ENCODE measurements at places on chromosomes 5 and 9.

DNA sequence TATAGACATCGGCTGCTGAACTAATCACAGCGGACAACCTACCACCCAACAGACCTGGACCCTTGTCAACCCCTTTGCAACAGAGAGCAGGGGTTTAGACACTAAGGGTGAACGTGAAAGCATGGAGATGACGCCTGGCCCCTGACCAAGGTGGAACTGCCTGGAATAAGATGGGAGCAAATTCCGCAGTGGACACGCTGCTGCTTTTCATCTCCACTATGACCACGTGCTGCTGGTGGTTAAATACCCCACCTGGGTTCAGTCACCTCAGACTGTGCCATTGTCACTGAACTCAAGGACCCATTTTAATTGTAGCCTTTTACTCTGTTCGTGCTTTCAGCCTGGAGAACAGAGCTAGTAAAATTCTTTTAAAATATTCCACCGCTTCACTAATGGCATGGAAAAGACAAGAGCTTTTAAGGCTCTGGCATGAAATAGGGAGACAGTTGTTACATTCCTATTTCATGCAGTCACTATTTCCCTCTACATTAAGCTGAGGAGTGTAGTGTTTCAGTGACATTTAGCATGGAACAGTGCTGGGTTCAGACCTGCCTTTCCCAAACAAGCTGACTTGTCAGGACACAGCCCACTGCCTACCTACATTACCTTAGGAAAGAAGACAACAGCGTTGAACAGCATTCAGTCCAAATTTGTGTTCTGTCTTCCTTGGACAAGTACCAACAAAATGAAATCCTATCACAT is 96.8 kb downstream of the ANKRD18B start:
- DNase-seq, result no peak

DNA sequence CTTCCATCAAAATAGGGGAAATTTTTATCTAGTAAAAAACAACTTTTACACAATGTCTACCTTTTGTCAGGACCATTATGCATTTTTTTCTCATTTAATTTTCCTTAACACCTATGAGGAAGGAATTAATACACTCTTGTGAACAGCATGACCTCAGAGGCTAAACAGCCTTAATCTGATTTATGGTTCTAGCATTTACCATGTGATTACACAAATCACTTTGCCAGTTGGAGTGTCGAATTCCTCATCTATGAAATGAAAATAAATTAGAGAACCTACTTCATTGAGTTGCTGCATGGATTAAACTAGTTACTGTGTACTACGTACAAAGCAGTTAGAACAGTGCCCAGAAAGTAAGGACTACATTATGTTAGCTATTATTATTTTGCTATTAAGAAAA is 187.7 kb upstream of the MPDZ start:
- DNase-seq, result no peak

- no peak for DNase-seq
Observed at GRCh38 chr9:20504930-20505329, 117.4 kb downstream of the MLLT3 start.

GRCh38 chr5:159765135-159765433 is 151.2 kb upstream of the ADRA1B start:
- DNase-seq, result no peak

DNA sequence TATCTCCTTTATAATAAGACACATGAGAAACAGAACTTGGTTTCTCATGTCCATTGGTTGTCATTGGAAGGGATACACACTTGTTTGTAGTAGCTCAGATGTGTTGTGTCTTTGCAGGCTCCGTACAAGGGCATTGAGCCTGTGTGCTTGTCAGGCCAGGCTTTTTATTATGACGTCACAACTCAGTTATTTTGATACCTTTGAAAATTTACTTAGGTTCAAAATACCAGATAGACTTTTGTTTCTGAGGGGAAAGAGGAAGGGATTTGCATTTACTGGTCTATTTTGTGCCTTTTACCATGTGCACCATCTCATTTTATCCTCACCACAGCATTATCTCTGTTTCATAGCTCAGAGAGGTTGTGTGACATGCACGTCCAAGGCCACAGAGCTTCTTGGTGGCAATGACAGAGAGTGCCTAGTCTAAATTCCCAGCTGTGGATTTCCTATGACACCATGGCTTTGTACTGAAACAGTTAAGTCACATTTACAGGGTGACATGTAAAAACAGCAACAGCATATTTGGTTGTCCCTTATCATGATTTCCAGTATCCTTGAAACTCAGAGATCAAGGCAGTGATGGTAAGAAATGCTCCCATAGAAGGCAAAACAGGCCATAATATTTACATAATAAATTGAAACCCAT is 268.7 kb downstream of the AOPEP start:
- no peak for DNase-seq

- DNase-seq, result no peak
Observed at GRCh38 chr9:132662152-132662945, 7.4 kb downstream of the DDX31 start.

- DNase-seq, result no peak
Observed at GRCh38 chr5:58015175-58015574, 444.7 kb downstream of the PLK2 start.

DNA sequence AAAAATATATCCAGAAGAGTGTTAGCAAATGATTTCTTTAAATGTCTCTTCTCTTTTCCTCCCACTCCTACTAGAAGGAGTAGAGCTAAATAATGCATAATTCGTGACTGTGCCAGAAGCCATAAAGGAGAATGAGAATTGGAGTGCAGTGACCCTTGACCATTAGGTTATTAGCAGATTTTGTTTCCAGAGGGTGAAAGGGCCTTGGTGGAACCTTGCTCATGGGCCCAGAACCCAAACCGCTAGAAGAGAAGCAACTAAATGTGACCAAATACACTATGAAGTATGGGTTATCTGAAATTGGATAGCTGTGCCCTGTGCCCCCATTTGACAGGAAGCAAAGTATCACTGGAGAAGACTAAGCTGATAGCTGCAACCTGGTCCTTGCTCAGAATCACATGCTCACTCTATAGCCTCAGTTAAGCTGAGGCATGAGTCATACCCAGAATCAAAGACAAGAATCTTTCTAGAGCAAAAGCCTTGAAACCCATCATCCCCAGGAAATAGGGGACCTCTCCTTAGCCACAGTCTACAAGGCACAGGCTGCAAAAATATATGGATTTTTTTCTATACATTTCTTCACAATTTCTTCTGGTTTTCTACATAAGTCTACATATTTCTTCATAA is 36.3 kb downstream of the CAPSL start:
- no peak for DNase-seq

GRCh38 chr5:162911873-162912272 is 525.5 kb upstream of the CCNG1 start:
- DNase-seq, result peak; percentile 0

DNA sequence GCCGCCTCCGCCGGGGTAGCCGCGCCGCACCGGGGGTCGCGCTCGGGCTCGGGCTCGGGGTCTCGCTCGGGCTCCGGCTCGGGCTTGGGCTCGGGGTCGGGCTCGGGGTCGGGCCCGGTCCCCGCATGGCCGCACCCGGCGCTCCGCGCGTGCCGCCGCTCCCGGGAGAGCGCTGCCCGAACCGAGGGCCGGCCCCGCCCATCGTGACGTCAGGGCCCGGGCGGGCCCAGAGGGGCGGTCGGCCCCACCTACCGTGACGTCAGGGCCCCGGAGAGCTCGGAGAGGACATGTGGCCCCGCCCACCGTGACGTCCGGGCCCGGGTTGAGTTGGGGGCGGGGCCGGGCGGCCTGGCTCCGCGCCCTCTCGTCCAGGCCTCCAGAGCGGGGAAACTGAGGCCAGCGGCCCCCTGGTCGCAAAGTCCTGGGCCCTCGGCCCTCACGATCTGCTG is at the start of gene NSMF:
Gene NSMF, minus strand, starts transcription at position 183 of the 449 bp plus-strand sequence. CDS start 232 bp downstream, outside the sequence.
- DNase-seq, result peak; percentile 96

GRCh38 chr9:126623667-126624478 is 10.1 kb downstream of the LMX1B start:
- no peak for DNase-seq

DNA sequence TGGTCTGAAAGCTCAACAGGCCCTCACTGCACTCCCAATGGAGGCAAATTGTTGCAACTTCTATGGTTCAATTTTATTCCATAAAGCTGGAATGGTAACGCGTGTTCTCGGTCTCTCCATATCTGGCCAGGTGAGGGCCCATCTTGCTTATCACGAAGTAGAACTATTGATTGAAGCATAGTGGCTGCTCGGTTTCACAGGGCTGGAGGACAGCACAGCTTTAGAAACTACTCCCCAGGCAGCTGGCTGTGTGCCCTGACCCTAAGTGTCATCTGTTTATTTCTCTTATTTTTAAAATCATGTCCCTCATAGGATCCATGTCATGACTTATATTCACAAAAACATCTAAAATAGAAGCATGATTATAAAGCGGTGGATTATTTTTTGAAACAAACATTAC is 223.4 kb downstream of the NPR3 start:
- no peak for DNase-seq

DNA sequence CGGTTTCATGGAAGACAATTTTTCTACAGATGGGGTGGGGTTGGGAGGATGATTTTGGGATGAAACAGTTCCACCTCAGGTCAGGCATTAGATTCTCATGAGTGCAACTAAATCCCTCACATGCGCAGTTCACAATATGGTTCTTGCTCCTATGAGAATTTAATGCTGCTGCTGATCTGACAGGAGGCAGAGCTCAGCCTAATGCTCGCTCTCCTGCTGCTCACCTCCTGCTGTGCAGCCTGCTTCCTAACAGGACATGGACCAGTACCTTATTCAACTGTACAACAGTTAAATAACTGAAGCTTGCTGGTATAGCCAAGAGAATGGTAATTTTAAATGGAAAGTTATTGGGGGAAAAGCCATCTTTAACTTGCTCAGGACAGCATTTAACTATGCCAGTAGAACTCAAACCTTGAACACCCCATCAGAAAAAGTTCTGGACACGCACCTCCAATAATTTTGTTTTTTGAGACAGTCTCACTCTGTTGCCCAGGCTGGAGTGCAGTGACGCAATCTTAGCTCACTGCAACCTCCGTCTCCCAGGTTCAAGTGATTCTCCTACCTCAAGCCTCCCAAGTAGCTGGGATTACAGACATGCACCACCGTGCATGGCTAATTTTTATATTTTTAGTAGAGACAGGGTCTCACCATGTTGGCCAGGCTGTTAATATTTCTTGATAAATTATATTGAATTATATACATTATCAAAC is 27.7 kb downstream of the HMGCR start:
- no peak for DNase-seq

GRCh38 chr5:6431214-6432195 is 17.2 kb upstream of the UBE2QL1 start:
- DNase-seq, result no peak

DNA sequence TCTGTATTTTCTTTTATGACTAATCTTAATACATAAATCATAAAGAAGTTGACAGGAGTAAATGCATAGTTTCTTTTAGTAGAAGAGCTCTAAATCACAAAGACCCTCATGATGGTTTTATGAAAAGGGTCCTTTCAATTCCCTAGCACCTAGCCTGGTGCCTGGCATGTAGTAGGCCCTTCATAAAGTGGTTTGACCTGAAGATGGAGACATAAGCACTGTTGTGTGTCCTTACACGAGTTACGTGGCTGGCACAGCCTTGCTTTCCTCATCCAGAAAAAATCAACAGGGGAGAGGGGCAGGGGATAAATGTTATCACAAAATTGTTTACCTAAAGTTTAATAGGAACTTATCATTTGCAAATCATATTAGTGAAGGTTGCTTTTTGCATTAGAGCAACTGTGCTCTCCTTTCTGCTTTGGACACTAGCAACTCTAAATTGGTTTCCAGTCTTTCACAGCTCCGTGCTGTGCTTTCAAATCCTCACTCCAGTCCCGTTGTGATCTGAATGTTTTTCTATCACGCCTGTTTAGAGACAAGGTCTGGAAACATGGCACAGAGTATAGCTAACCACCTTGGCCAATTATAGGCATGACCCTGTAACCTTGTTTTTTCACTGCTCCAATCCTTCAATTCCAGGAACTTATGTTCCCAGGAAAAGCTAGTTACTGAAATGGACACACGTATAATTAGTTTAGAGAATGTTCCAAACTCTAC is 55.7 kb downstream of the ARL15 start:
- no peak for DNase-seq

DNA sequence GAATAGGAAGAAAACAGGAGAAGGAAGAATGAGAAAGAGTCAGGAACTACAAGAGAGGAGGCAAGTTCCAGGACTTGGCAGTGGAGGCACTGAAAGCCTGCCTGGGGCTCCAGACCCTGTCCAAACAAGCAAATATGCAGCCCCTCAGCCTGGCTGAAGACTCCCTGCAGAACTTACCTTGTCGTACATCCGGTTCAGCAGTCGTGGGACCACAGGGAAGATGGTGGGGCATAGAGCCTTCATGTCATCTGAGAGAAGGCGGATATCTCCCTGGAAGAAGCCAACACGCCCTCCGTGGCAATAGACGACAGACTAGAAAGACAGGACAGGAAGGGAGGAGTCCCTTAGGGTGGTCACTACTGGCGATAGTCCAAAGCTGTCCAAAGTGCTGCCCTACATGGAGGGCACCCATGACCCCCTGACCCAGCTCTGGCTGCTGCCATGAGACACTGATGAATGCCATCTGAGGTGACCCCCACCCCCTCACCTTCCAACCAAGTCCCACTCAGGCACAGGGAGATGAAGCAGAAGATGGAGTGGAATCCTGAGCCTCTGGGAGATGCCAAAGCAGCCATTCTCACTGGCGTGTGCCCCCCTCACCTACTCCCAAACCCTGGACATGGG is 27.7 kb upstream of the MEIKIN start:
- DNase-seq, result no peak

- no peak for DNase-seq
Observed at GRCh38 chr9:123312306-123312877, 43.6 kb upstream of the CRB2 start.

DNA sequence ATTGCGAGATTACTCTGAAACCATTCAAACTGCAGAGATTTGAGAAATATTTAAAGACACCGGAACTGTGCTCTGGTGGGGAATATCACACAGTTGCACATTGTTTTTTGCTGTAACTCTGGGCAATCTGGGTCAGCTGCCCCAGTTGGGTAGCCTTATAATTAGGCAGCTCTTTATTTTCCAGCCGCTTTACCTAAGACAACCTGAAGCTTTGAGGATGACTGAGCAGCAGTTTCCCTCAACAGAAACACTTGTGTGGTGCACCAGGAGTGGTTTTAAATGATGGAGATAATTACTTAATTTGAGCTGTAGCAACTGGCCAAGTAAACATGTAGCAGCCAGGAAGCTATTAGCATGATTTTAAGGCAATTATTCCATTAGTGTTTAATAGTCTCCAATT is 2.9 kb downstream of the PLCXD3 start:
- no peak for DNase-seq

GRCh38 chr5:116374434-116374852 is 200.2 kb downstream of the SEMA6A start:
- no peak for DNase-seq

GRCh38 chr5:6043491-6044310 is 334.6 kb downstream of the MED10 start:
- DNase-seq, result no peak

GRCh38 chr9:23538461-23539003 is 287.5 kb downstream of the ELAVL2 start:
- no peak for DNase-seq

GRCh38 chr5:2738156-2738699 is 13.2 kb downstream of the IRX2 start:
- DNase-seq, result no peak

DNA sequence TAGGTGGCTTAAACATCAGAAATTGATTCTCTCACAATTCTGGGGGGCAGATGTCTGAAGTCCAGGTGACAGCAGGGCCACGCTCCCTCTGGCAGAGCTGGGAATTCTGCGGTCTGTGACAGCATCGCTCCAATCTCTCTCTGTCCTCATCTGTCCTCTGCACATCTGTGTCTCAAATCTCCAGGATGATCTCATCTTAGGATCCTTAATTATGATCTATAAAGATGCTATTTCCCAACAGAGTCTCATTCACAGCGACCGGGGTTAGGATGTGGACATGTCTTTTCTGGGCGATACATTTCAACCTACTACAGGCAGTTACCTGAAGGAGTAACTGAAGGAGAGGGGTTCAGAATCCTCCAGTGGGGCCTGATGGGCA is 31.4 kb downstream of the ANKRD33B start:
- no peak for DNase-seq
